Fibroblast of skin of right biceps (primary cell): ENCODE measurements at places on chromosomes 2 and 18.

- DNase-seq, result peak; percentile 77
Observed at GRCh38 chr2:145184741-145185651, 665.1 kb upstream of the ZEB2 start.

DNA sequence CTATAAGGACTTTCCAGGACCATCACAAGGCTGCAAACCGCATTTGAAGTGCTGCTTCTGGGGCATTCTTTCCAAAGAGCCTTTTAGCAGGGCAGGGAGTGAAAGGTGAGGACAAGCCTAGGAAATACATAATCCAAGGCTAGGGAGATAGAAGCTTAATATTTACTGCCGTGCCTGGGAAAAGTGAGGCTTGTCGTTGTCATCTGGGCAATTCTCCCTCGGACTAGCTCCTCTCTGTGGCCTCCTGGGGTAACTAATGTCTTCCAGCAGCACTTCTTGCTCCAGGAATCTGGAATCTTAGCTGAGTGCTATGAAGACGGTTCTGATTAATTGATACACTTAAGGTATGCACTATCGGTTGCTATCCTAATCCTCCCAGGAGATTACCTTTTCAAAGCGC is 69.3 kb upstream of the ATL2 start:
- no peak for DNase-seq

- no peak for DNase-seq
Observed at GRCh38 chr2:10140841-10141610, 18.5 kb downstream of the RRM2 start.

GRCh38 chr2:96584017-96584416 is 47.5 kb downstream of the ARID5A start:
- no peak for DNase-seq

- no peak for DNase-seq
Observed at GRCh38 chr2:10341193-10341592, 38.5 kb downstream of the HPCAL1 start.

GRCh38 chr2:134201533-134201932 is 52.3 kb upstream of the MGAT5 start:
- DNase-seq, result no peak

- no peak for DNase-seq
Observed at GRCh38 chr2:165173215-165173614, 30.6 kb downstream of the SCN3A start.

GRCh38 chr2:171416009-171416926 is 17.5 kb downstream of the METTL8 start:
- DNase-seq, result peak; percentile 91

DNA sequence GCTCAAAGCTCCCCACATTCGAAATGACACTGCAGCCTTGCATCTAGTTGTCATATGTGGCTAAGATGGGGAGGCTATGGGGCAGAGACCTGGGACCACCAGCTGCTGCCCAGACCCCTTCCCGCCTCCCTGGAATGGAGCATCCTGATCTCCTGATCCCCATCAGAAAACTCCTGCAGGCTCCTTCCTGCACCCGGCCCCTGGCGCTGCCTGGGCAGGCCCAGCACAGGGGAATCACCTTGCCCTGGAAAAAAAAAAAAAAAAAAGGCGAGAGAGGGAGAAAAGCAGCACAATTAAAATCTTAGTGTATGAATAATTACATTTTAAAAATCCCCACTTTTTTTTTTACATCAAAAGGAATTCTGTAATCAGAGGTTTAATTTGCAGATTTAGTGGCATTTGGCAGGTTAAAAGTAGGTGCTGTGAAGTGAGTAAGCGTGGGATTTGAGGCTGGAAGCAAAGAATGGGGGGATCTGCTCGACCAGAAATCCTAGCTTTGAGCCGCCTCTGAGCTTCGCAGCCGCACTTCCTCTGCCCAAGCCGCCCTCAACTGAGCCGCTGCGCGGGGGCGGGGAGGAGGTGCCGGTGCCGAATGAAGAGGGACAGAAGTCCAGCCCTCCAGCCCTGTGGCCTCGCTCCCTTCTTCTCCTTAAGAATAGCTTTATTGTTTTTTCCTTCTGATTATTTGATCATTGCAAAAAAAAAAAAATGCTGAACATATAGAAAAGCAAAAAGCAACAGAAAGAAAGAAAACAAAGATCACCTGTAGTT is 30.0 kb downstream of the THNSL2 start:
- no peak for DNase-seq

DNA sequence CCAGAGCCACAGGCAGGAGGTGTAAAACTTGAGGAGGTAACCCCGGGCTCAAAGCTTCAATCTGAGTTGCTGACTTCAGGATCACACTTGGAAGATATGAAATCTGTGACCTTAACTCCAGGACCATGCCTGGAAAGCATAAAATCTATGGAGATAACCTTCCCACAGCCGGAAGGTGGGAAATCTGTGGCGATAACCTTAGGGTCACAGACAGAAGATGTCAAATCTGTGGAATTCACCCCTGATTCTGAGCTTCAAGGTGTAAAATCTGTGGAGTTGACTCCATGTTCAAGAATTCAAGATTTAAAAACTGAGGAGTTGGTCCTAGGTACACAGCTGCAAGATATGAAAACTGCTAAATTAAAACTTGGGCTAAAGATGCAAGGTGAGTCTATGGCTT is 11.6 kb upstream of the ZNF512 start:
- DNase-seq, result no peak

DNA sequence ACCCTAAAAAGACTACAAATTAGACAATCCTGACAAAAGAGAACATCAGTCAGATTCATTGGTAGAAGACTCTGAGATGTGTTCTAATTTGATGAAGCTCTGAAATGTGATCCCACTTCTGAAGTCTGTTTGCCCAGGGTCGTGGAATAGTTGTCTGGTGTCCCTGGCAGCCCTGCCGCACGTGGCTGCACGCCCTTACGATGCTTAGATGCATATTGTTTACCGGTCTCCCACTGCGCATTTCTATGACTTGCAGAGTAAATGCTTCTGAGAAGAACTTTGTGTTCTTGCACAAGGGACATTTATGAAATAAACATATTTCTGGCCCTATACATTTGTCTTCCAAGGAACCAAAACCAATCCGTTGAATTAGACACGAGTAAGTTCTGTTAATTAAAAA is 243.2 kb downstream of the BABAM2 start:
- no peak for DNase-seq

DNA sequence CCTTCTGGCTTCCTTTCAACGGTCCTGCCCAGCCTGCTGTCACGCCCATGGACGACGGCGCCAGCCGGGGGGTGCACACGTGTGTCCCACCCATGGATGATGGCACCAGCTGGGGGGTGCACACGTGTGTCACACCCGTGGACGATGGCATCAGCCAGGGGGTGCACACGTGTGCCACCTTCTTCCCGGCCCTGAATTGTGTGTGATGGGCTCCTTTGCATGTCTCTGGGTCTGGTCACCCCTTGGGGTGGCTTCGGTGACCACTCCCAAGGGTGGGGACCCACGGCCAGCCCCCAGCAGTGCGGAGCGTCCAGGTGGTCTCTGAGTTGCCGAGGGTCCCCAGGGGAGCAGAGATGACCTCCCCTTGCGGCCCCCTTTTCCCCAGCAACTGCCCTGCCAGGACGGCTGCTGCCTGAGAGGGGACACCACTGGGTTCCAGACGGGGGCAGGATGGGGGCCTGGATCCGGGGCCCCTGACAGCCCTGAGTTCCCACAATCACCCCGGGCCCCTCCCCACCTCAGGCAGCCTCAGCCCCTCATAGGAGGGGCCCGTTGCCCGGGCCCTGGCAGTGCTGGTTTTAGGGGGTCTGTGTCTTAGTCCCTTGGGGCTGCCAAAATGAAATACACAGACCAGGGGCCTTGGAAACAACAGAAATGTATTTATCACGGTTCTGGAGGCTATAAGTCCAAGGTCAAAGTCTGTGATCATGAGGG is 9.4 kb downstream of the NEU4 start:
- no peak for DNase-seq

- DNase-seq, result no peak
Observed at GRCh38 chr2:25743132-25743830, 69.9 kb upstream of the DTNB start.

DNA sequence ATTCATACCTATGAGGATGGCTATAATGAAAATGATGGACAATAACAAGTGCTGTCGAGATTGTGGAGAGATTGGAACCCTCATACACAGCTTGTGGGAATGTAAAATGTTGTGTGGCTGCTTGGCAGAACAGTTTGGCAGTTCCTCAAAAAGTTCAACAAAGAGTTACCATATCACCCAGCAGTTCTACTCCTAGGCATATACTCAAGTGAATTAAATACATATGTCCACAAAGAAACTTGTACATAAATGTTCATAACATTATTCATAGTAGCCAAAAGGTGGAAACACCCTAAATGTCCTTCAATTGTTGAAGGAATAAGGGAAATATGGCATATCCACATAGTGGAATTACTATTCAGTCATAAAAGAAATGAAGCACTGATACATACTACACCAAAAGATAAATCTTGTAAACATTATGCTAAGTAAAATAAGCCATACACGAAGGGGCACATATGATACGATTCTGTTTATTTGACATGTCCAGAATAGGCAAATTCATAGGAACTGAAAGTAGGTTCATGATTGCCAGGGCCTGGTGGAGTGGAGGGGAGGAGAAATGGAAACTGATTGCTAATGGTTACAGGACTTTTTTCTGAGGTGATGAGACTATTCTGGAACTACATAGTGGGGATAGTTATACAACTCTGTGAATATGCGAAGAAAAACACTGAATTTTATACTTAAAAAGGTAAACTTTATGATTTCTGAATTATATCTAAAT is 92.1 kb downstream of the ADAM23 start:
- no peak for DNase-seq

DNA sequence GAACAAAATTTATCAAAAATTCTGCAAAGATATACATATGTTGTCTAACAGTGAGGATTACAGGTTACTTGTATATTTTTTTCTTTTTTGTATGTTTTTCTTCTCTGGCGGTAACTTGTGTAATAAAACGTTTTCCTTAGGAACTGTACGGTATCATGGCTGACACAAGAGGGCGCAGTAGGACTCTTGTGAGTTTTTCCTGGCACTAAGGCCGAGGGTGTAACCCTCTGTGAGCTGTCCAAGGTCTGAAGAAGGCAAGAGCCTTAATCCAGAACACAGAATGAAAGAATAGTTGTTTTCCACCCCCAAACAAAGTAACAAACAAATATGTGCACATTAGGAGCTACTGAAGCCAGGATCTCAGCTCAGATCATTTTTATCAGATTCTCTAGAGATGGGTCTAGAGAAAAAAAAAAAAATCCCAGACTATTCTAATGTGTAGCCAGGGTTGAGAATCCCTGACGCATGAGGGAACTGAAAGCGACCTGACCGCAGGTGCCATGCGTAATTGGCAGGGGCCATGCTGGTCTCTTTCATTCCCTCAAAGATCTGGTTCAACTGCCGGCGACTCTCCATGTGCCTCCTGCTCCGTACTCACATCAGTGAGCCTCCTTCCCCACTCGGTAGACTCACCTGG is 27.0 kb downstream of the TMEM200C start:
- peak; percentile 80 for DNase-seq

- DNase-seq, result peak; percentile 34
Observed at GRCh38 chr2:27162151-27163121, 13.6 kb downstream of the TCF23 start.

DNA sequence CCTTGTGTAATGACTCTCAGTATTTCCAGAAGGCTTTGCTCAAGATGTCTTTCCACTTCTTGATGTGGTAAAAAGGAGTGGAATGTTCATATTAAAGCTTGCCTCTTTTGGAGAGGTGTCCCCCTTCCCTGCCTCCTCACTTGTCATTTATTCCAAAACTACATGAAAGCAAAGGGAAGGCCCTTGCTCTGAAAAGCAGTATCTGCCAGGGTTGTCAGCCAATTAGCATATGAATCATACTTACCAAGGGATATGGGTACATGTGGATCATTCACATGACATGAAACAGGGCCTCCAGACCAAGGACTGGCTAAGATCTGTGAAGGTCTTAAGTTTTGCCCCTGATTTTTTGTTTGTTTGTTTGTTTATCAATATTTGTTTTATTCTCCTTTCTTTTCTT is 31.3 kb downstream of the ANXA4 start:
- peak; percentile 42 for DNase-seq

DNA sequence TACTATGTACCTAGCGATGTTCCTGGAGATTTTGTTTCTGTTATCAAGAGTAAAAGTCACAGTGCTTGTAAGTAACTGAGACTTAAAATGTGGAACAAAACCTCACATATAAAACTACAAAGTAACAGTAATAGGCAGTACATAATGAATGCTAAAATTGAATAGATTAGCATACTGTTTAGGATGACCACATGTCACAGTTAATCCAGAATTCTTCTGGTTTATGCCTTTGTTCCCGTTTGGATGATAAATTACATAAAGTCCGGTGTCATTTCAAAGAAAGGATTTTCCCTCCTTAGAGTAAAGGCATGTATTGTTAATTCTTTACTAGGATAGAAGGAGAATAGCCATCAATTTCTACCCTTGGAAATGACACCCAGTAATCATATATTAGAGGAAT is 56.1 kb downstream of the RBM43 start:
- DNase-seq, result no peak

GRCh38 chr2:98649992-98650375 is 41.6 kb downstream of the UNC50 start:
- DNase-seq, result no peak

DNA sequence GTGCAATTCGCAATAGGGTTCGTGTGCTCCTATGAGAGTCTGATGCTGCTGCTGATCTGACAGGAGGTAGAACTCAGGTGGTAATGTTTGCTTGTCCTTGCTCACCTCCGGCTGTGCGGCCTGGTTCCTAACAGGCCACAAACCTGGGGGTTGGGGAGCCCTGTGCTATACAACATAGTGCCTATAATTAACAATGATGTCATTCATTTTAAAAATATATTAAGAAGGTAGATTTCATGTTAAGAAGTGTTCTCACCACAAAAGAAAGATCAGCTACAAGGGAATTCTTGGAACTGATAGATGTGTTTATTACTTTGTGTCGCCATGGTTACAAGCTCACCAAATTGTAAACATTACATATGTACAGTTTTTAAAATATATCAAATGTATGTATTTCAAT is 200.5 kb downstream of the GRB14 start:
- DNase-seq, result no peak

DNA sequence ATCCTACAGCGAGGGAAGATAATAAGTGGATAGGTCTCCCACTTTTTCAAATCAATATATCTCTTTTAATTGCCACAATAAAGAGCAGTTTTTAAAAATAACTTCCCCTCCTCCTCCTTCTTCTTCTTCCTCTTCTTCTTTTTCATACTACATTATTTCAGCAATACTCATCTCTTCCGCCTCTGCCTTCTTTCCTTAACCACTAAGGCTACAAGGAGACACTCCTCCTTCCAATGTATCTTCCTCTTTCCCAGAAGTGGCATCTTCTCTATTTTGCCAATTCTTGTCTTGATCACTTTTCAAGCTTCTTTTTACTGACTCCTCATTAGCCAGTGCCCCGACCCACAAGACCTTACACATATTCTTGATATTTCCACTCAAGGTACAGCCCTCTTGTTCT is 546.6 kb upstream of the CHAC2 start:
- no peak for DNase-seq
